Kidney glomerular epithelial cell (primary cell): ENCODE measurements at places on chromosomes 6 and 20.
A peak's percentile ranks its signal among the peaks of the same experiment; 100 is the strongest.

DNA sequence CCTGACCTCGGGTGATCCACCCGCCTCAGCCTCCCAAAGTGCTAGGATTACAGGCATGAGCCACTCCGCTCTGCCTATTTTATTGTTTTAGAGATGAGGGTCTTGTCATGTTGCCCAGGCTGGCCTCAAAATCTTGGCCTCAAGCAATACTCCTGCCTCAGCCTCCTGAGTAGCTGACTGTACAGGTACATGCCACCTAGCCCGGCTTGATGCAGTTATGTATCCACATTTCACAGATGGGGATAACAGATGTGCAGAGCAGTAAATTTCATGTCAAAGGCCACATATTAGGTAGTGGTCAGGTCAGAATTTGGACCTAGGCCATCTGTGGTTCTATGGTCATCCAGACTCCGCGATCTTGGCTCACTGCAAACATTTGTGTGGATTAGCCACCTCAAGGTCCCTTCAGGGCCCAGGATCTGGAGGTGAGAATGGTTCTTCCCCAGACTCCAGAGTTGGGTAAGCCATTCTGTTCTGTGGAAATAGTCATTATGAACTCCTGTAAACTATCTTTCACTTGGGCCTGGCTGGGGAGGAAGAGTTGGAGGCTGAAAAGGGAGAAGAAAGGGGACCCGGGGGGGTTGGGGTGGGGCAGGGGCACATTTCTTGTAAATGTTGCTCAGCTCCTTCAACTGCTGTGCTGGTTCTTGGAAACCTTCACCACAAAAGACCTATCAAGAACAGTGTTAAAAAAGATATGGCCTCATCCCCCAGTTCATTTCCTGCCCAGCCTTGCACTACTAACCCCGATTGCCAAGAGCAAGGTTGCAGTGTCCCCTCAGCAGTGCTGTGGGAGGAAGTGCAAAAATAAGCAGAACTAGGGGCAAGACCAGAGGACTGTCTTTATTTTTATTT, 13.0 kb downstream of the PIM1 start:
- no peak for DNase-seq

- peak; percentile 31 for DNase-seq
Observed at GRCh38 chr20:40689943-40690835, 1.2 kb upstream of the MAFB start.

DNA sequence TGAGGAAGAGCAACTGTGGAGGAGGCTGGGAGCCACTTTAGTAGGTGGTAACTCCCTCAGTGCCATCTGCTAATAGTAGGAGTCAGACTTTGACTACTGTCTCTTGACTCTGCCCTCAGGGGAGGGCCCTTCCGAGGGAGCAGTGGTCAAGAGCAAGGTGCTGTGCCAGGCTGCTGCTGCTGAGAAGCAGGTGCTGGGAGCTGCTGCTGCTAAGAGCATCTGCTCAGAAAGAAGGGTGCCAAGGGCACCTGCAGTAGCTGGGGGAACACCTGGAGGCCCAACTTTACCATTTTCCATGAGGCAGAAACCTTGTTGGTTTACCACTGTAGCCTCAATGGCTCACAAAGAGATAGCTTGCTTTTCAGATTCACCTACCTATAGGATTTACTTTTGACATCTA, 18.5 kb downstream of the GGTLC1 start:
- DNase-seq = no peak

- no peak for DNase-seq
Observed at GRCh38 chr6:149988550-149989346, 25.0 kb downstream of the ULBP1 start.

GRCh38 chr6:74735304-74735703, 470.5 kb downstream of the COL12A1 start:
- DNase-seq = peak; percentile 46

GRCh38 chr6:75308250-75308988, 23.8 kb upstream of the TMEM30A start:
- DNase-seq = no peak

- DNase-seq = peak; percentile 25
Observed at GRCh38 chr20:19888269-19888671, 128.9 kb upstream of the NAA20 start.

- peak; percentile 13 for DNase-seq
Observed at GRCh38 chr20:8020314-8021079, 936 bp upstream of the TMX4 start.

DNA sequence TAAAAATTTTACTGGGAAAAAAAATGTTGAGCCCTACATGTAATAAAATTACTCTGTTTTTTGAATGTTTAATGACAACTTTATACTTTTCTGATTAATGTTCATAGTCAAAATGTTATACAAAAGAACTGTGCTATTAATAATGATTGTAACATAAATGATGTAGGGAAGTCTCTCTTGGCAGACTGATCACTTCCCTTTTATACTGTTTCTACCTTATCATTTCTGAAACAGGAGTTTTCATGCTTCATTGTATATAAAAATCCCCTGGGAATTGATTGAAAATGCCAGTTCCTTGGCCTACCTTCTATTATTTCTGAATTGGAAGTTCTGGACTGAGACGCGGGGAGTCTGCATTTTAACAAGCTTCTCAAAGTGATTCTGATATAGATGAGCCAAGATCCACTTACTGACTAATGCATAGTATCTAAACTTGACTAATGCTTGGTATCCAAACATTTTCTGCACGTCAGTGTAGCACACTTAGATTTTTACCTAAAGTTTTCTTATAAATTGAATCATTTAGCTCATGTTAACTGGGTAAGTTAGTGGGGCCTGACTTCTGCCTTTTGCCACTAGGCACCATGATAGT, 7.2 kb upstream of the HDAC2 start:
- DNase-seq = no peak

DNA sequence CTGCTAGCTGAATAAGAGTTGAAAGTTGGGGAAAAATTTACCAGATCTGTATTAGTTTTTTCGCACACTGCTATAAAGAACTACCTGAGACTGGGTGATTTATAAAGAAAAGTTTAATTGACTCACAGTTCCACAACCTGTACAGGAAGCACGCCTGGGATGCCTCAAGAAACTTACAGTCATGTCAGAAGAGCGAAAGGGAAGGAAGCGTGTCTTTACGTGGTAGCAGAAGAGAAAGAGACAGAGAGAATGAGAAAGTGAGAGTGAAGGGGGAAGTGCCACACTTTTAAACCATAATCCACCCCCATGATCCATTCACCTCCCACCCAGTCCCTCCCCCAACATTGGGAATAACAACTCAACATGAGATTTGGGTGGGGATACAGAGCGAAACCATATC, 79.6 kb downstream of the KHDC1L start:
- no peak for DNase-seq

GRCh38 chr6:144139817-144140216, 10.5 kb upstream of the STX11 start:
- DNase-seq = no peak

GRCh38 chr6:25601800-25602673, 50.0 kb upstream of the SCGN start:
- peak; percentile 49 for DNase-seq

DNA sequence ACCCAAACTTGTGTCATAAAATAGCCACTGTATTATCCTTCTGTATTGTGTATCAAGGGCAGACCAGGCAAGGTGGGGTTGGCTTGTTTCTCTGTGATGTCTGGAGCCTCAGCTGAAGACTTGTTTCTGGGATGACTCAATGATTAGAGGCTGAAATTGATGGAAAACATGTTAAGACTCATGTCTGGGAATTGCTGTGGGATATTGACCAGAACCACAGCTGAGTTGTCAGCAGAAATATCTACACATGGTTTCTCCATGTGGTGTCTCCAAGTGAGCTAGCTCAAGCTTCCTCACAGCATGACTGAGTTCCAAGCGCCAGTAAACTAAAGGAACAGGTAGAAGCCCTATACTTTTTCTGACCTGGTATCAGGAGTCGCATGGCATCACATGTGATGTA, 128.5 kb upstream of the SYNDIG1 start:
- DNase-seq = no peak

- no peak for DNase-seq
Observed at GRCh38 chr20:8532169-8532568, 400.1 kb downstream of the PLCB1 start.

- no peak for DNase-seq
Observed at GRCh38 chr20:10705801-10706459, 32.1 kb upstream of the JAG1 start.

- no peak for DNase-seq
Observed at GRCh38 chr20:52840041-52840440, 132.1 kb upstream of the TSHZ2 start.

GRCh38 chr20:21995461-21995860, 290.0 kb downstream of the PAX1 start:
- no peak for DNase-seq

- peak; percentile 43 for DNase-seq
Observed at GRCh38 chr20:2172305-2173175, 70.9 kb downstream of the STK35 start.

GRCh38 chr6:17473554-17473953, 80.2 kb downstream of the CAP2 start:
- peak; percentile 59 for DNase-seq

GRCh38 chr6:128174724-128175123, 273.9 kb upstream of the THEMIS start:
- no peak for DNase-seq

- peak; percentile 96 for DNase-seq
Observed at GRCh38 chr20:54067606-54068174, 2.7 kb downstream of the BCAS1 start.

GRCh38 chr20:49034070-49034732, 11.9 kb upstream of the CSE1L start:
- no peak for DNase-seq

DNA sequence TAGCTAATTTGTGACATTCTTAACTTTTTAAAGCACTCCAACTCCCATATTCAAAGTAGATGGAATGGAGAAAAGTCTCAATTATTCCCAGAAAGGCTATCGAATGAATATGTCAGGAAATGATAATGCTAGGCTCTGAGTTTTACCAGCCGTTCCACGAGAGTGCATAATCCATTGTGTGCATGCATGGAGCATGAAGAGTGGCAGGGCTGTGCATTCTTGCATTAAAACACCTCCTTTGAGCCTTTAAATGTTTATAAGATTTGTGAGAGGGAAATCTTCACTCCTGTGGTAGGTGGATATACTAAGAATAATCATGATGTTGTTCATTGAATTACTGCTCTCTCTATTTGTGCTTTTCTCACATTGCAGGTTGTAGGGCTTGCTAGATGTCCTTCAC, 178.3 kb downstream of the CARMIL1 start:
- DNase-seq = peak; percentile 28

GRCh38 chr6:72589096-72589495, 32.8 kb upstream of the KCNQ5 start:
- no peak for DNase-seq

- DNase-seq = no peak
Observed at GRCh38 chr6:23879816-23880215, 246.2 kb upstream of the NRSN1 start.

DNA sequence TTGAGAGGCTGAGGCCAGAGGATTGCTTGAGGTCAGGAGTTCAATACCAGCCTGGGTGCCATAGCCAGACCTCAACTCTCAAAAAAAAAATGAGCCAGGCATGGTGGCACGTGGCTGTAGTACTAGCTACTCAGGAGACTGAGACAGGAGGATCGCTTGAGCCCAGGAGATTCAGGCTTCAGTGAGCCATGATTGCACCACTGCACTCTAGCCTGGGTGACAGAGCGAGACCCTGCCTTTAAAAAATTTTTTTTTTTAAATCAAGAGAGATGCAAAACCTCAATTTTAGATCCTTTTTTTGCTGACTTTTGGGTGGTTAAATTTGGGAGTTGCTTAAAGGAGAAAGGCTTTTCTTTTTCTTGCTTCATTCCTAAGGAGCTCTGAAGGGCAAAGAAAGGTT, 70.9 kb downstream of the DHX35 start:
- no peak for DNase-seq

- DNase-seq = no peak
Observed at GRCh38 chr6:44022671-44023352, 104.4 kb downstream of the MRPL14 start.

DNA sequence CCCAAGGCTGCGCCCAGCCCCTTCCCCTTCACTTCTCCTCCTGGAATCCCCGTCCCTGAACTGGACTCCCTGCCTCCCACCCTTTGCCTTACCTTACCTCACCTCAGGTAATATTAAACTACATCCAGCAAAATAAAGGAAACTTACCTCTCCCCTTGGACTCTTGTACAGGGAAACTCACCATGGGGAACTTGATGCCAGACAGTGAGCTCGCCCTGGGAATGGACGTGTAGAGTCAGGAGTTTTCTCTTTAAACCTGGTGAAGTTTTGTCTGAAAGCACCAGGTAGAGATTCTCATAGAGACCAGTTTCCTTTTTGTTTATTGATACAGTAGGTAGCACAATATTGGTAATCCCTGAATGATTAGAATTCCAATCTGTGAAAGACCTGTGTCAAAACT, 544 bp upstream of the HLA-C start:
- no peak for DNase-seq

DNA sequence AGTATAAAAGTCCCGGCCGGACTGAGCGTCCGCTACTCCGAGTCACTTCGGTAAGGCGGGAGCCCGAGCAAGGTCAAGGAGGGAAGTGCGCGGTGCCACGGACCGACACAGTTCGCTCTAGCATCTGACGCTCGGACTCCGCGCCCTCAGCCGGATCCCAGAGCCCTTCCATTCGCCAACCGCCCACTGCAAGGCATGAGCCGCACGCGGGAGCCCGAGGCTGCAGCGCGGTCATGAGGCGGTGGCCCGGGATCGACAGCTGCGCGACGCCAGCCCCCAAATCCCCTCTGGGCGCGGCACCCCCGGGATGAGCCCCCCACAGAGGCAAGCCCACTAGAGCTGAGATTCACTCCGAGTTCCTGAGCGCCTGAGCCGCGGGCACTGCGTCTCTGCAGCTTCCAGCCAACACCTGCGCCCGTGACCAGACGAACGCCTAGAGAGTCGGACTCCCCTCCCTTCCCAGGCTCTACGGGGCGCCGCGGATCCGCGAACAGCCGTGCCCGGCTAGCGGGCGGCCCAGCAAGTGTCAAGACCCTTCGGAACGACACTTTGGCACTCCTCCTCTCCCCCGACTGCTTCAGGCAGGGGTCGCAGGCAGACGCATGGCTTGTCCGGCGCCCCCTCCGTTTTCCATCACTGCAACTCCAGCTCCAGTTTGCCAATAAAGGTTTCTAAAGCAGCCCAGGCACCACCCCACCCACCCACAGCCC, 725 bp upstream of the ISM1 start:
- no peak for DNase-seq

DNA sequence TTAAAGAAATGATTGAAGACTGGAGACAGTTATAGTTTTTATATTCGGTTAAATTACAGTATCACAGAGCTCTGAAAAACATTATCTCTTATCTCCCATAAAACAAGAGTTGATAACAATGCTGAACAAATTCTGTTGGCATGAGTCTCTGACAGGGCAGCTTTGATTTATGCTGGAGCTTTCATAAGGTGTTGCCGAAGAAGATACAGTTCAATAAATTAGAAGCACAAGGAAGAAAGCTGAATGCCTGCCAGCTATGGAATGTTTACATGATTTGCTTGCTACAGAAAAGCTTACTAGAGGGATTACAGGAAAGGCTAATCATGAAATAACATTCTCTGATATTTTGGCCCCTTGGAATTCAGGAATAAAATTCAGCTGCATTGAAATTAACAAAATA, 431.9 kb upstream of the GJE1 start:
- peak; percentile 56 for DNase-seq

- no peak for DNase-seq
Observed at GRCh38 chr6:64023693-64024092, 388.1 kb downstream of the PHF3 start.

- peak; percentile 35 for DNase-seq
Observed at GRCh38 chr6:53530346-53530745, 14.6 kb downstream of the GCLC start.

GRCh38 chr6:151294561-151295101, 54.9 kb downstream of the AKAP12 start:
- peak; percentile 74 for DNase-seq
